Coronary artery (tissue), 2 donors: ENCODE measurements at places on chromosomes 11 and 22.

GRCh38 chr11:12618743-12619540 is 55.3 kb upstream of the TEAD1 start:
- no peak for DNase-seq

- no peak for DNase-seq
These were observed 24.5 kb downstream of the PISD start for GRCh38 chr22:31637447-31637890.

DNA sequence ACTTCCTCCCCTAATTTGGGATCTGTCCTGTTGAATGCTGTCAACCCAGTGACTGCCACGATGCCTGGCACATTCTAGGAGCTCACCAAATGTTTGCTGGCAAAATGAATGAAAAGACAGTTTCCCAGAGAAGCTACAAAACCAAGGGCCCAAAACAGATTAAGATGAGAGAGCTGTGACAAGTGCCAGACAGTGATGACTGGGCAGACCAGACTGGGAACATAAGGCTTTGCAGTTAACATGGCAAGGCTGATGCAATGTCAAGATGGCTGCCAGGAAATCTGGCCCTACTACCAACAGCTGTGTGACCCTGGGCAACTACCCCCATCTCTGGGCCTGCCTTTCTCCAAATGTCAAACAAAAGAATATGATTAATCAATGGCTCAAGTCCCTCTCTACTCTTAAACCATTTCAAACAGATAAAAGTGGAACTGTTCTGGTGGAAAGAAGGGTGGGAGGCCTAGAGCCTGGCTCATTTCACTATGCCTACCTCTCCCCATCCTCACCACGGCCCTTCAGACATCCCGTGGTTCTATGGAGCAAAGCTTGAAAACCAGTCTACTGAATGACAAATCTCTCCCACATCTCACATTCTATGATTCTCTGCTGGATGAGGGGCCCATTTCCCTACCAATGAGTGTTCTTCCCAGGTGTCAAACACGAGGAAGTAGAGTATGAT is 12.8 kb downstream of the AP1B1 start:
- no peak for DNase-seq

- DNase-seq: no peak
These were observed 26.4 kb downstream of the APOL3 start for GRCh38 chr22:36134182-36134581.

GRCh38 chr11:115202074-115202473 is 302.1 kb downstream of the CADM1 start:
- no peak for DNase-seq

- no peak for DNase-seq
These were observed 247.1 kb downstream of the C11orf87 start for GRCh38 chr11:109668973-109669634.

- no peak for DNase-seq
These were observed 5.8 kb downstream of the TCN2 start for GRCh38 chr22:30612789-30613188.

DNA sequence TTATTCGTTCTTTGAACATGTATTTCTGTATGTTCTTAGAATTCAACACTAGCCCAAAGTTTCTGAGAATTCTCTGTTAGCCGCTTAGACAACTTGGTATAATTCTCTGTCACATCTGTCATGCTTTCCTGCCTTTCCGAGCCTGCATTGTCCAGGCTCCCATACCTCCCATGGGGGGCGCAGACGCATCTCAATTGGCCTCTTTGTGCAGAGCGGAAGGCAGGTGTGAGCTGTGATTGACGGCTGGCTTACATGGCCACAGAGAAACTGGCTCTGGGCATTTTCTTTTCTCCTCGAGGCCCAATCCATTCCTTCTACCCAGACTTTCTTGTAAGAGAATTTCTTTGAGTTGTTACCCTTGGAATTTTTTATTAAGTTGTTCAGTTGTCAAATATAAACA is 132.7 kb upstream of the SESN3 start:
- DNase-seq: no peak

- DNase-seq: no peak
These were observed 105.1 kb upstream of the B3GAT1 start for GRCh38 chr11:134517115-134517514.

DNA sequence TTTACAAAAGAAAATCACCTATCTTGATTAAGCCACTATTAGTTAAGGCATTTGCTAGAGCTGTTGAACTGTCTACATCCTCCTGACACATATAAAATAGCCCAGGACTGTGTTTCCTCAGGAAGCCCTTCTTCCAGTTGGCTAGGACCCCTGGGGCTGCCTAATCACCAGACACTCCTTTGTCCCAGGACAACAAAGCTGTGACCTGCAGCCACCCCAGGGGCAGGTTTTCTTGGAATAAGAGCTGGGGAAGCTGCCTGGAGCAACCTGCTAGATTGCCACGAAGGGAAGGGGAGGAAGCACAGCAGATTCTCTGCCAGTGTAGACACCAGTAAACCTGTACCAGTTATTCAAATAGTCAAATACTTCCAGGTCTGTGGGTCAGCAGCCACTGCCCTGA is 17.6 kb downstream of the CHST1 start:
- no peak for DNase-seq

DNA sequence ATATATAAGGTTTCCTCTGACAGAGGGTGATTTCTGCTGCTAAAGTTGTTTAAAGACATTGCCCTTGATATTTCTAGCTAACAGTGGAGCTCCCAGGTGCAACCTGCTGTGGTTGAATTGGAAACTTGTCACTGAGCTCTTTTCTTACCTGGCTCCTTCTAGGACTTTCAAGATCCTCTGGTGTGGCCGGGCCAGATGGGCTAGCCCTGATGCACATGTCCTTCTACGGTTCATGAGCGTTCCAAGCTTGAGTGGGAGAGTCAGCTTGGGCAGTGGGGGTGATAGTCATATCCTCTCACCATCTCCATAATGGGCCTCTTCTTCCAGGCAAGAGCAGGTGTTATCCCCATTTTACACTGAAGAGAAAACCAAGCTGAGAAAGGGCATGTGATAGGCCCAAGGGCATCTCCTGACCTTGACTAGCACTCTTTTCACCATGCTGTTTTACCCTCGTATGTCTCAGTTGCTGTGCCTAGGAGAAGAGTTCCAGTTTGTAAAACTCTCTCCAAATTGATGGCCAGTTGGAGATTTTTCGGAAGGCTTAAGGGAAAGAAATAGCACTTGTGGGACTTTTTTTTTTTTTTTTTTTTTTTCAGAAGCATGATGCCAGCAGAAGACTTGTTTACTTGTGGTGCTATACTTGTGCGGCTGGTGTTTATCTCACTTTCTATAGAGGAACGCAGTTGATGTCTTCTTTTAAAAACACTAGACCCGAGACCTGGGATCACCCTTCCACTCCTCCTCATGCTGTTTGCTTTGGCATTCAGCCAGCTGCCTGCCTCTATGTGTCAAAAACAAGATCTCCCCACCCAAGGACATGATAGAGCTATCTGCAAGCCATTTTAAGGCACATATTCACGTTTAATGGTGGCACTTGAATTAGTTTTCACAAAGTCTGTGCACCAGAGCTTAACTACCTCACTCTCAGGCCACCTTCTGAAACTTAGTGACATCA is 32.6 kb downstream of the TEAD1 start:
- DNase-seq: no peak

DNA sequence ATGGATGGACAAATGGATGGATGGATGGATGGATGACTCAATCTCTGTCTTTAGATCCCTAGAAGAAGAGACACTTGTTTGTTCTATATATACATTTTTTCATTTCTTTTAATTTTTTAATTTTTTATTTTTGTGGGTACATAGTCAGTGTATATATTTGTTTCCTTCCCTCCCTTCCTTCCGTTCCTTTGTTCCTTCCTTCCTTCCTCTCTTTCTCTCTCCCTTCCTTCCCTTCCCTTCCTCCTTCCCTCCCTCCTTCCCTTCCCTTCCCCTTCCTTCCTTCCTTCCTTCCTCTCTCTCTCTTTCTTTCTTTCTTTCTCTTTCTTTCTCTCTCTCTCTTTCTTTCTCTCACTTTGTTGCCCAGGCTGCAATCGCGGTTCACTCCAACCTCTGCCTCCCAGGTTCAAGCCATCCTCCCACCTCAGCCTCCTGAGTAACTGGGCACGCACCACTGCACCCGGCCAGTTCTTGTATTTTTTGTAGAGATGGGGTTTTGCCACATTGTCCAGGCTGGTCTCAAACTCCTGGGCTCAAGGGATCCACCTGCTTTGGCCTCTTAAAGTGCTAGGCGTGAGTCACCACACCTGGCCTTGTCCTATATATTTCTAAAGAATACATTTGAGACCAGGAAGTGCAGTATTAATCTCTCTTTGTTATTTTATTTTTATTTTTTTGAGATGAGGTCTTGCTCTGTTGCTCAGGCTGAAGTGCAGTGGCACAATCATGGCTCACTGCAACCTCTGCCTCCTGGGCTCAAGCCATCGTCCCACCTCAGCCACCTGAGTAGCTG is 42.5 kb upstream of the AQP11 start:
- DNase-seq: no peak

DNA sequence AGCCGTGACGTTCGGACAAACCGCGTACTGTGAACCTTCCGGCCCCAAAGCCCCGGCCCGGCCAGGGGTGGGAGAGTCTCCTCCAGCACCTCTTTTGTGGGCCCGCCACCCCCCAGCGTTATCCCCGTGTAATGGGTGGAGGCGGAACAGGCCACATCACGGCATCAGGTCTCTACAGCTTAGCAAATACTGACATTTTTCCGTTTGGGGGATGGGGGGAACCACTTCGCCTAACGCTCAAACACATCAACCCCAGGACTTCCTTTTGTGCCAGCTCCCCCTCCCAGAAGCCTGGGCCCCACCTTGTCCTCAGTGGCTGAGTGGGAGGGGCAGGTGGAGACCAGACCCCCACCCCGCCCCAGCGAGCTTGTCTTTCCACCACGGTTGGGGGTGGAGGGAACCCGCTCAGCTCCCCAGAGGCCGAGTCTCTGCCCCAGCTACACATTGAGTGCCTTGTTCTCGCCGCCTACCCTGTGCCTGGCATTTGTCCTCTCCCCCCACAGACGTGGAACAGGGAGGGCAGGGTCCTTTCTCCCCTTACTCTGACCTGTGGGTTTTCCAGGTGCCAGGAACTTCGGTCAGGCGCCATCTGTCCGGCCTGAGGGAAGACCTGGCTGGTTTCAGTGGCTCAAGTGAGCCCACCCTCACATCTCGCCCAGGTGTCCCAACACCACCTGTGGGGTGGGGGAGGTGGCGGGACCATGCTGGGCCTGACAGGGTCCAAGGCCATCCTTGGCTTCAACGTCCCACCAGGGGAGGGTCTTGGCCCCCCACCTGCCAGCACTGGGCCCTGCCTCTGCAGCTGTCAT is 29.6 kb downstream of the SBF1 start:
- DNase-seq: no peak

GRCh38 chr11:116986521-116987105 is 111.6 kb downstream of the SIK3 start:
- DNase-seq: no peak

DNA sequence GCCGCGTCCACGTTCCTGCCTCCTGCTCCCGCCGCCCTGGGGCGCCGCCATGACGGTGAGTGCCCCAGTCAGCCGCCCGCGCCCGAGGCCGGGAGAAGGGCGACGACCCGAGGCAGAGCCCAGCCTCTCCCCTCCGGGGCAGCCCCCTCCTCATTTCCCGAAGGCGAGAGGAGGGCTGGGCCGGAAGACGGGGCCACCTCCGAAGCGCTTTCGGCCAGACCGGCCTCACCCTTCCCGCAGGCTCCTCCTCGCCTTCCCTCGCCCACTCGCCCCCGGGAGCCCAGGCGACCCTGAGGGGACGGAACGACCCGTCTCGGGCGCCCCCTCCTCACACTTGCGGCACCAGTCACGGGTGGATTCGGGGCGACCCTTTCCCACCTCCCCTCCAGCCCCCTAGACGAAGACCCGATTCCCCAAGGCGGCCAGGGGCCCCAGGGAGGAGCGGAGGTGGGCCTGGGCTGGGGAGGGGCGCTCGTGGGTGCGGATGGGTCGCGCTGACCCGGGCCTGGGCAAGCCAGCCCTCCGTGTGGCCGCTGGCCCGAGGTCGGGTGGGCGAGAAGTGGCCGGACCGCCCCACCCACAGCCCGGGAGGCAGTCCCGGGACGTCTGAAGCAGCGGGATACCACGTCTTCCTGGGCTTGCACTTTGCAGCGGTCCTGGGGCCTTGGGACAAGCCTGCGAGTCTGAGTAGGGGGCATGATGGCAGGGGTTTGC is 49.7 kb downstream of the TRIOBP start:
- no peak for DNase-seq

- DNase-seq: no peak
These were observed 8.2 kb downstream of the CD5 start for GRCh38 chr11:61110255-61111049.

DNA sequence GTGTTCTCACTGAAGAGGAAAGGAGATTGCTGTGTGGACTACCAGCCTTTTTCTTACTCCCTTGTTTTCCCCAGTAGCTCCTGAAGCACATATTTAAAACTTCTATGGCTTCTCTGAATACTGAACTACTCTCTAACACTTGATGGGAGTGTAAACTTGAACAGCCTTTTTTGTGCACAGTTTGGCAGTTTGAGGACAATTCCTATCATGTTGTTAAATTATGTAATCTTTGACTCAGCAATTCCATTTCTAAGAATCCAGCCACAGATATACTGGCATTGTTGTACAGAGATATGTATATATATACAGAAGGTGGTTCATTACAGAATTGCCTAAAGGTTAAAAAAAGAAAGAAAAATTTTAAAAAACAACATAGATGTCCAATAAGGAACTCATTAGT is 47.1 kb upstream of the EED start:
- DNase-seq: no peak

DNA sequence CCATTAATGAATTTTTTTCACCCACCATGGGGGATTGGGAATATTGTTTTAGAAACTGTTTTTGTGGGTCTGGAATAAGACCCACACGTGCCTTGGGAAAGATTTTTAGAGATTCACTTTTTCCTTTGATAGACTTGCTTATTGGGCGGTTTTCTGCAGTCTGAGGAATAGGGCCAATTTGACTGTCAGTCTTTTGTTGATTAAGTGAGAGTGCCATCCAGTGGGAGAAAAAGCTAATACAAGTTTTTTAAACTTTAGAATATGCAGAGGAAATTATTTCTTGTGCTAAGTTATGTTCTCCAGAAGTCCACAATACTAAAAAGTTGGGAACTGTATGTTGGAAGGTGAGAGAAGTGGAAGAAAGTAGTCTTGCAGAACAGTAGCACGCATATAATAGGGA is 56.1 kb downstream of the PRMT3 start:
- no peak for DNase-seq

GRCh38 chr22:30843245-30843644 is 125.3 kb downstream of the MORC2 start:
- no peak for DNase-seq

- no peak for DNase-seq
These were observed 108.4 kb downstream of the FAT3 start for GRCh38 chr11:92332986-92333385.

- no peak for DNase-seq
These were observed 49.0 kb upstream of the SERPIND1 start for GRCh38 chr22:20724676-20725454.

GRCh38 chr22:29126670-29127395 is 54.0 kb downstream of the KREMEN1 start:
- DNase-seq: no peak
